C1 segment of cervical spinal cord (tissue), 14 donors: ENCODE measurements at places on chromosomes 11 and 22.

DNA sequence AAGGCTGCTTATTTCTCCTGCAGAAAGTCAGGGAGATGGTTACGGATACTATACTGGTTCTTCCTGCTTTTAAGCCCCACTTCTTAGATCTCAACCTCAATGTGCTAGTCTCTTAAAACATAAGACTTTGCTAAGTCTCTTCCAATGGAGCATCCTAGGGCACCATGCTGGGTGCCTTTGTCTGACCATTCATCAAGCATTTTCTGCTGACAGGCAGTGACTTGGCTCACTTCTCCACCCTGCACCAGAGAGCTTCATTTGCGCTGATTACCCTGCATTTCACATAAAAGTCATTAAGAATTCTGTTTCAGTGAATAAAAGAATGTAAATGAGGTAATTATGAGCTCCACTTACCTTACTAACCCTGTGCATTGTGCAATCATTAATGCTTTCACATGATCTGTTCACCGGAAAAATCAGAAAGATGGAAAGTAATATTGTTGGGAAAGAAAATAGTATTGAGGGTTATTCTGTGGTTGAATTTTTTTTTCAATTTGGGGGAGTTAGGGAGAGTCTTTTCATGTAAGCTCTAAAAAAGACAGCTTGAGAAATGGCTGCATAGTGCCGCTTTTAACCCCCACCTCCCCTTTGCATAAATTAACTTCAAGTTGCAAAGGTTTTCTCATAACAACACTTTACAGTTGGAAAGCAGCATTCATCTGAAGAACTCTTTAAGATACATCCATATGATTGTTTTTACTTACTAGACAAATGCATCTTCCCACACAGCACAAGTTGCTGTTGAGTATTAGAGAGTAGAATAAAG is 677.3 kb upstream of the KIRREL3 start:
- DNase-seq = no peak

DNA sequence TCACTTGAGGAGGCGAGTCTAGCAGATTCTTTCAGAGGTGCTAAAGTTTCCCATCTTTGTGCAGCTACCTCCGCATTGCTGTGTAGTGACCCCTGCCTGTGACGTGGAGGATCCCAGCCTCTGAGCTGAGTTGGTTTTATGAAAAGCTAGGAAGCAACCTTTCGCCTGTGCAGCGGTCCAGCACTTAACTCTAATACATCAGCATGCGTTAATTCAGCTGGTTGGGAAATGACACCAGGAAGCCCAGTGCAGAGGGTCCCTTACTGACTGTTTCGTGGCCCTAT is 8.9 kb upstream of the SAMM50 start:
- DNase-seq = no peak

GRCh38 chr22:38069372-38070249 is 12.4 kb downstream of the PICK1 start:
- DNase-seq = peak; percentile 57

DNA sequence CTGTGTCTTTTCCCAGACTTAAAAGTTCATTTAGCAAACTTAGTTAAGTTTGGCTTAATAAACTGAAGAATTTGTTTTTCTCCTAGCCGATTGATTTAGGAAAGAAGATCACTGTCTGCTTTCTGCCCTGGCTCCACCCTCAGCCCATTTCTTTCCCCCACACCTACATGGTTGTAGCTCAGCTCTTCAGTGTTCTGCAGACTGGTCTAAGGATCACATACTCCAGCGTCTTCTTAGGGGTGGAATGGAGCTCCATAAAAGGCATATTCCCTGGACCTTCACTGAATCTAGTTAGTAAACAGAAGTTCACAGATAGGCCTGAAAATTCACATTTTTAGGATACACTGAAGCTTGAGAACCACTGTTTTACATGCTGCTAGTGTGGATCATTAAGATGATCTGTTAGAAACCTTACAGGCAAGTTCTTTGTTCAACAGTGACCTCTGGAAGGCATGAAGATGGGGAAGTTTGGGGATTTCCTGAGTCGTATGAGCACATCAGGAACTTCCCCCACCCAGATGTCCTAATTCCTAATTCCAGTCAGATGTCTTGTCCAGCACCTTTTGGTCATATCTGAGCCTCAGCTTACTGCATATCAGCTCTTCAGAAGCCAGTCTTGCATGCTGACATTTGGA is 16.8 kb downstream of the PIWIL4 start:
- DNase-seq = no peak

DNA sequence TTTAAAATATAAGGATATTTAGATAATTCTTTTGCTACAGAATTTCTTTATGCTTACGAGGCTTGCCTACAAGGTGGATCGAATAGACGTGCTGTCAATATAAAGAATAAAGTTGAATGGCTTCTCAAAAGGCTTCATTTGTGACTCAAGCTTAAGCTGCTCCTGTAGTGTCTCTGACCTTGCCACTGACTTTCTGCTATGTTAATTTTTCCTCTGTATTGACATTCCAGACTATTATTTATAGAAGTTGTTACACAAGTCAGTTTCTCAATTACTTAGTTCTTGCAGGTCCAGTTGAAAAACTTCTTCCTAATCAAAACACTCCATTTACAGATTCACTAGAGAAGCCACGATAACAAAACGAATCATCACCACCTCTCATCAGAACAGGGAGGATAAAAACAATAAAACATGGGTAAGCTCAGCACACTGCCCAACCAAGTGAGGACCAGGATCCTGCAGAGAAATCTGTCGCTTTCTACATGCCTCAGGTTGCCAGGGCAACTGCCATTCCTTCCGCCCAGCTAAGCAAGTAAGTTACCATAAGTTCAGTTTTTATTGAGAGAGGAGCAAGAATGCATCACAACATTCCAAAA is 39.0 kb upstream of the CHKA start:
- no peak for DNase-seq
